ENCODE measurements at places on chromosomes 6 and 20.

GRCh38 chr20:35135867-35136586 lies 11.1 kb downstream of the EDEM2 start:
- no peak for DNase-seq

- no peak for DNase-seq
Observed at GRCh38 chr20:13436530-13436929, 202.2 kb downstream of the TASP1 start.

DNA sequence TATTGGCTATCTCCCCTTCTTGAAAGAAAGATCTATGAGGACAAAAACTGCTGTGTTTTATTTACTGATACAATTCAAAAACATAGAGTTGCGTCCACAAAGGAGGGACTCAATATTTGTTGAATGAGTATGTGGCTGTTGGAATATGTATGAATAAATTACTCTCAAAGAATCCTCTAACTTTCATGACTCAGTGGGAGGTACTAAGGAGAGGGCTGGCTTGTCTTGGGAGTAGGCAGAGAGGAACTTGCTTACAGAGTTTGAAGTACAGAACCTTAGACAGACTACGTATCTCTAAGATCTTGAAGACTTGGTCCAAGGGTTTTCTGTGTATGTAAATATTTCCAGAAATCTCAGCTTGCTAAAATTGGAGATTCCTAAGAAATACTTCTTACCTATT lies 504.0 kb upstream of the PTCHD4 start:
- no peak for DNase-seq

- DNase-seq, result no peak
Observed at GRCh38 chr6:147821295-147821897, 312.9 kb downstream of the SAMD5 start.

GRCh38 chr20:9989066-9989724 lies 45.6 kb upstream of the ANKEF1 start:
- DNase-seq, result no peak

GRCh38 chr6:165976684-165977083 lies 191.0 kb downstream of the TBXT start:
- no peak for DNase-seq

- DNase-seq, result no peak
Observed at GRCh38 chr20:47262008-47262364, 94.5 kb downstream of the ZMYND8 start.

- no peak for DNase-seq
Observed at GRCh38 chr20:5127859-5128424, 1.1 kb downstream of the CDS2 start.

GRCh38 chr6:142802124-142802523 lies 142.9 kb downstream of the HIVEP2 start:
- no peak for DNase-seq

DNA sequence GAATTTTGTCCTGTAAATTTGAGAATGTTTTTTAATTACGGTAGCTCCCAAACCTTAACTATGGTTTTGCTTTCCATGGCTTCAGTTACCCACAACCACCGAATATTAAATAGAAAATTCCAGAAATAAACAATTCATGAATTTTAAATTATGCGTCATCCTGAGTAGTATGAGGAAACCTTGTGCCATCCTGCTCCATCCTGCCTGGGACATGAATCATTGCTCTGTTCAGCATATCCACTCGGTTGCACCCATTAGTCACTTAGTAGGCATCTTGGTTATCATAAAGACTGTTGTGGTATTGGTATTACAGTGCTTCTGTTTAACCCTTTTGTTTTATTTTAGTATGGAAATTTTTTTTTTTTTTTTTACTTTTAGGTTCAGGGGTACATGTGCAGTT lies 39.7 kb downstream of the KCNS1 start:
- DNase-seq, result no peak

GRCh38 chr20:46708172-46708860 lies 1.1 kb upstream of the SLC2A10 start:
- no peak for DNase-seq

DNA sequence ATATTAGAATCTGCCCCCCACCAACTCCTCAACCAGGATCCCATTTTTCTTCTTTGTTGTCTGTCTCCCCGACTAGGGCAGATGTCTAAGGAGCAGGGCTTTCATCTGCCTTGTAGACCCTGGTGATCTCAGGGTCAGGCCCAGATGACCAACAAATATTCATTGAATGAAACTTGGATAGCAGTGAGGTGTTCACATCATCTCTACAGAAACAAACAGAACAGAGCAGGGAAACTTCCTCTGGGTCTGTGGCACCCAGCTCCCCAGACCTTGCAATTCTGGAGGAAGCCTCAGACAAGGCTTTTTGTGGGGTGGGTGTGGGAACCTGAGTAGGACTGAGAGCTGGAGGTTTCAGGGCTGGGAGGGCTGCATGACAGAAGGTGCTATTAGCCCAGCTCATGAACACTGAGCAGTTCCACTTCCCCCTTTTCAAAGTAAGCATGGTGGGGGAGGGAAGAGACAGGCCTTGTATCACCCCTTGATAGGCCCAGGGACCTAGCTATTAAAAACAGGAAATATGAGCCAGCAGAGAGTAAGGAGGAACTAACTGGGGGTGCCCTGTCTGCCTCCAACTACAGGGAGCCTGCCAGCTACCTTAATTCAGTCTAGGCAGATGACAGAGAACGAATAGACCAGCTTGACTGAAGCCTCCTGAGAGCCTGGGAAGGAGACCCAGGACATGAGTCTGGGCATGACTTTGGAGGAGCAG lies 37.3 kb upstream of the TOP1 start:
- DNase-seq, result no peak

GRCh38 chr6:159149641-159150040 lies 19.6 kb upstream of the FNDC1 start:
- DNase-seq, result no peak

GRCh38 chr6:34718976-34719375 lies 22.4 kb upstream of the ILRUN start:
- DNase-seq, result no peak

- DNase-seq, result no peak
Observed at GRCh38 chr6:92708270-92708669, 711.1 kb downstream of the EPHA7 start.

- no peak for DNase-seq
Observed at GRCh38 chr6:87623248-87623647, 33.3 kb downstream of the ORC3 start.

DNA sequence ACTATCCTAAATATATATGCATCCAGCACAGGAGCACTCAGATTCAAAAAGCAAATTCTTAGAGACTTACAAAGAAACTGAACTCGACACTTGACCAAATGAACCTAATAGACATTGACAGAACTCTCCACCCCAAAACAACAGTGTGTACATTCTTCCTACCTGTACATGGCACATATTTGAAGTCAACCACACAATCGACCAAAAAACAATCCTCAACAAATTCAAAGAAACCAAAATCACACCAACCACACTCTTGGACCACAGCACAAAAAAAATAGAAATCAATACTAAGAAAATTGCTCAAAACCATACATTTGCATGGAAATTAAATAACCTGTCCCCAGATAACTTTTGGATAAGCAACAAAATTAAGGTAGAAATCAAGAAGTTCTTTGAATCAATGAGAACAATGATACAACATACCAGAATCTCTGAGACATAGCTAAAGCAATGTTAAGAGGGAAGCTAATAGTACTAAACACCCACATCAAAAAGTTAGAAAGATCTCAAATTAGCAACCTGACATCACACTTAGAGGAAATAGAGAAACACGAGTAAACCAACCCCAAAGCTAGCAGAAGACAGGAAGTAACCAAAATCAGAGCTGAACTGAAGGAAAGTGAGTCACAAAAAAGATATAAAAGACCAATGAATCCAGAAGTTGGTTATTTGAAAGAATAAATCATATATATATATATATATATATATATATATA lies 12.5 kb upstream of the TREM1 start:
- DNase-seq, result no peak

- no peak for DNase-seq
Observed at GRCh38 chr6:139254196-139254595, 37.6 kb downstream of the TXLNB start.

- DNase-seq, result no peak
Observed at GRCh38 chr6:130520221-130520620, 154.4 kb downstream of the TMEM200A start.

- no peak for DNase-seq
Observed at GRCh38 chr6:155487371-155488130, 31.9 kb upstream of the NOX3 start.

GRCh38 chr20:10263385-10264165 lies 44.9 kb downstream of the SNAP25 start:
- no peak for DNase-seq

DNA sequence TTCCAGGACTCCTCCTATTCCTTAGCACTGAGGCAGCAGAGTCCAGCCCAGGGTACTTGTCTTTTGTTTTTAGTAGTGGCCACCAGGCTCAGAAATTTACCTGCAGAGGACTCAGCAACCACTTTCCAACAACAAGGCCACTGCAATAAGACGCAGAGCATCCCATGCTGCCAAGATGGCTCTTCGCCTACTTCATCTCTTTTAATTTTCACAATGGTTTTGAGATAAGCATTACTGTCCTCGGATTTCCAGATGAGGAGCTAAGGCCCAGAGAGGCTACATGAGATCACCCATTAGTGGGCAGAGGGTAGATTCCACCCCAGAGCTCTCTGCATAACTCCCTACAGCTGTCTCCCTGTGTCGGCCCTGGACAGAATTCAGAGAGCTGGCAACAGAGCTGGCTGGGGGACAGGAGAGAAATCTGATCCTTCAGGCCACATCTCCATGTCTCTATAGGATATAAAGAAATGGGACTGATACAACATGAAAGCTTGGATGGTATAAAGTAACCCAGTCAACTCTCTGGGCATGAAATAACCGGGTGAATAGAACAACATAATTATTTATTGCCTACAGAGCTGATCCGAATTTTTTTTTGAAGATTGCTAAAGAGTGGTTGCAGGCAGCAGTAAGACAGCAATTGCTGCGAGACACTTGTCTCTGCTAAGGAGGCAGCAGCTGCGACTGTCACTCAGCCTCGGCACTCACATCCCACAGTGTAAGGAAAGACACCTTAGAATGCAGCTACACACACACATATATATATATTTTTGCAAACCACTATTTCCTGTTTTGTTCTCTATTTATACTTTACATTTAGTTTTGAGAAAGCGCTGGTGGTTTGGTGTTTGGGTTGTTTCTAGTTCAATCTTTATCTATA lies 37.2 kb downstream of the SCML4 start:
- no peak for DNase-seq

- no peak for DNase-seq
Observed at GRCh38 chr20:51790256-51790655, 12.1 kb downstream of the SALL4 start.

- no peak for DNase-seq
Observed at GRCh38 chr6:149319422-149319821, 1.9 kb downstream of the TAB2 start.

DNA sequence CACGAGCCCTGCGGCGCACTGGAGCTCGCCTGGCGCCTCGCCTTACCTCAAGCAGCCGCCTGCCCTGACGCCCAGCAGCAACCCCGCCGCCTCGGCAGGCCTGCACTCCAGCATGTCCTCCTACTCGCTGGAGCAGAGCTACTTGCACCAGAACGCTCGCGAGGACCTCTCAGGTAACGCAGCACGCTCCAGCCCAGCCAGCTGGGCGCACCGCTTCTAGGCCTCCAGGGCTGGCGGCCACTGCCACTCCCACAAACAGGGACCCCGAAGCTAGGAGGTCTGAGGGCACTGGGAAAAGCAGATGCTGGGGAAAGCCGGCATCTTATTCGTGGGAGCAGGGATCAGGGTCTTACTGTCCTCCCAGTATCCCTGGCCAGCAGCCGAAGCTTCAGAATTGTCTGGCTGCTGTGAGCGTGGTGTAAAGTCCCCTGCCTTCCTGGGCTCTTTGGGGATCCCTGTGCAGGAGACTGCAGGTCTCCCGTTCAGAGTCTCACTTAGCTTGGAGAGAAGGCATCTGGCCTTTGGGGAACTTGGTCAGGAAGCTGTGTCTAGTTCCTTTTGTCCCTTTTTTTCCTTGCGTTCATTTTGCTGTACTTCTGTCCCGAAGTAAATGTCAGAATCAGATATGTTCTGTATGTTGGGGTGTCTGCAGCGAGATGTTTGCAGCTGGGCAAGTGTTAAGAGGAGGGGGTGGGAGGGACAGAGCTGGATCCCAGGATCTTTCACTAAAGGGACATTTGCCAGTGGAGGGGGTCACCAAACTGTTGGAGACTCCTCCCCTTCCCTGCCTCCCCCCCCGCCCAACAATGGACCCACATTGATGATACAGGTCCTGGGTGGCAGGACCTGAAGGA lies 1.8 kb downstream of the FOXF2 start:
- DNase-seq, result no peak

DNA sequence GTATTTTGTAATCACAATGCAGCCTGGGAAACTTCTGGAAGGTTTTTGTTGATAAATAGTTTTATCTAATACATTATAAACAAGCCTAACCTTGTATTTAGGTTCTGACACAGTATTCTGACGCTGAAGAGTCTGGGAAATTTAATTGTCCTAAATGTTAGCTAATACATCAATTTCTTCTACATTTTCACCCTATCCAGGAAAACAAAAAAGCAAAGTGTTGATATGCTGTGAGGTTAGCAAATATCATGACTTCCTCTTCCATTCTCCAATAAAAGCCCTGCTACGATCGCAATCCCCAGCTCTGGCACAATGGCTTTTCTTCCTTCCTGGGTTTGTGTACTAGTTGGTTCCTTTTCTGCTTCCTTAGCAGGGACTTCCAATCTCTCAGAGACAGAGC lies at the start of gene C6orf58:
C6orf58 (plus strand) TSS at position 301 of the 400 bp plus-strand sequence; CDS start at position 313, 12 bp downstream.
- DNase-seq, result no peak

DNA sequence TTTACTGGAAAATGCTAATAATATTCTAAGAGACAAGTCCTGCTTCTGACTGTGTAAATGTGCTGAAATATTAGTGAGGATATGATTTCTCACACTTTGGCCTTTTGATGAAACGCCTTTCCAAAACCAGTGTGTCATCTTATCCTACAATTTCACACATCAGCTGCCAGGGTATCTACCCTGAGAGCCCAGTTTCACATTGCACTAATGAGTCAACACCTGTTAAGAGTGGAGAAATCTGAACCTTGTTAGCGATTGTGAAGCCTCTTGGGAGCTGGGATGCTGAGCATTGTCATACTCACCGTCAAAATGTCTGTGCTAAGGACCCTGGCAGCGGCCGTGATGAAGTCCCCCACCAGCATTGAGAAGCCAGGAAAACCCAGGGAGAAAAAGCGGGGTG lies 166.0 kb downstream of the RALGAPA2 start:
- no peak for DNase-seq

DNA sequence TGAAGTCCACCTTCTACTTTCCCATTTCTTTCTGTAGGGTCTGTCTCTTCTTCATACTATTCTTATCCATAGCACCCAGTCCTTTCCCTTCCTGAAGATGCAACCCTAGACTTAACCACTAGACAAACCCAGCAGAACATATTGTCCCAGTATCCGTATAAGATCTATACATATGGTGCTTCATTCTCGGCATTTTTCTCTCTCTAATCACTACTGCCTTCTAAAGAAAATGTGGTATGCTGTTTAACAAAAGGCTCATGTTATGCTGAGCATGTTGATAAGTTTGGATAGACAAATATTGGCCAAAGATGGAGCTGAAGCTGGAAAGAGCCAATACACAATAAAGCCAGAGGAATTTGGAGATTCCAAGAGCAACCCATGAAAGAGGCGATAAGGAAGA lies 212.6 kb downstream of the MAFB start:
- no peak for DNase-seq

GRCh38 chr6:120357447-120357846 lies 976.8 kb downstream of the TBC1D32 start:
- DNase-seq, result no peak
